GM12878 (cell line): ENCODE measurements at places on chromosomes 1 and 21.

DNA sequence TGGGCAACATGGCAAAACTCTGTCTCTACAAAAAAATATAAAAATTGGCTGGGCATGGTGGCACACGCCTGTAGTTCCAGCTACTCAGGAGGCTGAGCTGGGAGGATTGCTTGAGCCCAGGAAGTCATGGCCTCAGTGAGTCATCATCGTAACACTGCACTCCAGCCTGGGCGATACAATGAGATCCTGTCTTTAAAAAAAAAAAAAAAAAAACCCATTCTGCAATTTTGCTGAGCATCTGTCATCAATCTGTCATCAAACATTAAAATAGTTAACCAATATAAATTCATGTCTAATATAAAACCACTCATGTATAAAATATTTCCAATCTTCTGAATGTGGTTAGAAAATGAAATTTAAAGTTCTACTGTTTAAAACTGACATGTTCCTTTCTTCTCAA is 56.9 kb downstream of the LPAR3 start:
- DNase-seq = no peak

GRCh38 chr21:42763581-42764442 is 110.4 kb downstream of the PDE9A start:
- DNase-seq = no peak

DNA sequence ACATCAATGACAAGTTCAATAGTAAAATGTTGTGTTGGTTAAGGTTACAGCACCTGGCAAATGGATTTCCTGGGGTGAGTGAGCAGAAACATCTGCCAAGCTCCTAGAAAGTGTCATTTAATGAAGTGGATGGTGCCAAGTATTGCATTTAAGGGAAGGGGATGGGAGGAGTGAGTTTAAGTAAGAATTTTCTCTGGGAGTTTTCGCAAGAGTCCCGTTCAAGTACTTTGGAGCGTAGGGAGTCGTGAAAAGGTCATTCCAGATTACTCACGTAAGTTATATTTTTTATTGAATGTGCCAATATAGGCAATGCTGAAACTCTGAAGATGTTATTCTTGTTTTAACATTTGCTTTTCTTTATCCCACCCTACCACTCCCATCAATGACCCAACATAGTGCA is 117.4 kb upstream of the RAB3GAP2 start:
- no peak for DNase-seq

- no peak for DNase-seq
Observed at GRCh38 chr1:1782399-1783221, 4.3 kb upstream of the NADK start.

DNA sequence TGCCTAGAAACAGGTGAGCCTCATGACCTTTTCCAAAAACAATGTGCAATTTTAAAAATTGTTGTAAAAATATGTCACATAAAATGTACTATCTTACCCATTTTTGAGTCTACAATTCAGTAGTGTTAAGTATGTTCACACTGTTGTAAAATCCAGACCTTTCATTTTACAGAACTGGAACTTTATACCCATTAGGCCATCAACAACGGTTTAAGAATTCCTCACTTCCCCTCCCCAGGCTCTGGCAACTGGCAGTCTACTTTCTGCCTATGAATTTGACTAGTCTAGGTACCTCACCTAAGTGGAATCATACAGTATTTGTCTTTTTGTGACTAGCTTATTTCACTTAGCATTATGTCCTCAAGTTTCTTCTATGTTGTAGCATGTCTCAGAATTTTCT is 8.6 kb downstream of the CTSE start:
- no peak for DNase-seq

DNA sequence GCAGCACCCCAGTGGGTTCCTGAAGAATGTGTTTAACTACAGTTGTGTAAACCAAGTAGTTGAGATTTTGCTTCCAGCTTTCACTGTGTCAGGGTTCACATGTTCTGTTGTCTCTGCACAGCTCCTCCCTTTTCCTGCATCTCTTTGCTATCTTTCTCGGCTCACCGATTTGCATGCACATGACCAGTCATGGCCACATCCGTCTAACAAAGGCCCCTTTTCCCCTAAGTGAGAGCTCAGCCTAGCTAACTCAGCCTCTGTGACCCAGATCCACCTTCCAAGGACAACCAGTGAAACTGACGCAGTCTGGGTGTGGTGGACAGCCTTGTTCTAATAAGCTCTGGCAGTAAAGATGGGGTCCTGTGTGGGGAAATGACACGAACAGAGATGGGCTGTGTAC is 101.1 kb downstream of the ZP4 start:
- DNase-seq = no peak

DNA sequence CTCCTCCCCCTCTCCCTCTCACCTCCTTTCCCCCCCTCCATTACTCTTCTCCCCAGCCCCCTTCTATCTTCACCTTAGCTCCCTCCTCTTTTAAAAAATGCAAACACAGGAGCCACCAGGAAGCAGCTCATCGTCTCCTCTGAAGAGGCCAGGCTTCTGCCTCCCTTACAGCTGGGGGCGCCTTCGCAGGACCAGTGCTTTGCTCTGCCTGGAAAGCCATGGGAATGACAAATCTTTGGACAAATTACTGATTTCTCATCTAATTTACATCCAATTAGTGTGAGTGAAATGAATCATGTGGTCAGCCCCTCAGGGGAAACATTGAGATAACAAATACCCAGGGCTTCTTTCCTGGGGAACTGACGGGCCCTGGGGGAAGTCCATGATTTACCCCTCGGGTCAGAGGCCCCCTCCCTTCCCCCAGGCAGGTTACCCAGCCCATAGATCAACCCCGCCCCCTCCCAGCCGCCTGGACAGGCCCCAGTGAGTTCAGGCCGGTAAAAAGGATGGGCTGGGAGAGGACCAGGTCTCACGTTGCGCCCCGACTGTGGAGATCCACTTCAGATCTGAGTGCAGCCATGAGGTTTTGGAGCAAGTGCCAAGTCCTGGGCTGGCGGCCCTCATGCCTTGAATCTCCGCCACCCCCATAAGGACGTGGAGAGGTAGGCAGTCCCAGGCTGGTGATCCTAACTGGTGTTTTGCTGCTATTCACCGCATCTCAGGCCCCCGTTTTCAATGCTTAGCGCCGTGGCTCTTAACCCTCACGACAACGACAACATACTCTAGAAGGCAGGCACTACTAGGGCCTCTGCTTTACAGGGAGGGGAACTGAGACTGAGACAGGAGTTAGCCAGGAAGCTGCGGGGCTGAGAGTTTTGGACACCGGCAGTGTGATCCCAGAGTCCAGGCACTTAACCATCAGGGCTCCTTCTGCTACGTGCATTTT is 300.8 kb downstream of the RRAGC start:
- peak; percentile 38 for DNase-seq

GRCh38 chr1:89725011-89725370 is 92.1 kb downstream of the LRRC8C start:
- DNase-seq = no peak

DNA sequence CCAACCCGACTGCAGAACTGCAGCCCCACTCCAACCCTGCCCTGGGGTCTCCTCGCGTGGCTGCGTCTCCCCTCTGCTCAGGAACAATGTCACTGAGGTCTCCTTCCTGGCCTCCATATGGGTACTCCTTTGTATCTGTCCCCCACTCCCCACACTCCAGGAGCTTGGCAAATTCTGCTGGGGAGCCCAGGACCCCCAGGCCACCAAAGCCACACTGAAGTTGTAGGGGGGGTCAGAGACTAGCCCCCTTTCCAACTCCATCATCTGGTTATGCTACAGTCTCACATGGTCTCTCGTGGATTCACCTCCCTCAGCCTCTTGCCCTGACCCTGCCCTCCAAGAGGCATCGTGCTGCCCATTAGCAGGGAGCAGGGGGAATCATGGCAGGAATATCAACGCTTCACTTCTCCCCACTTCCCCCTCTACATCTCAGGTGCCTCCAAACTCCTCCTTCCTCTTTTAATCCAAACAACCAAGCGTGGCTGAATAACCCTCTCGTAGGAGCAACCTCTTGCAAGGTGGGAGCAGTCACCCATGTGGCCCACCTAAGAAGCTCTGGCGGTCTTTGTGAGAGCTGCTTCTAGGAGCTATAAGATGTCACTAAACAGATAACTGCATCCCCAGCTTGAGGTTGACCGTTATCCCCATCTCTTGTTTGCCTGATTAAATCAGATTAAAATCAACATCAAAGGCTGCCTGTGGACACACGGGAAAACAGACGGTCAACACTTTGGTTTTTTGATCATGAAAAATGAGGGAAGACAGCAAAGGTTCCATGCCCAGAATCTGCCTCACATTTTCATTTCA is 86.4 kb downstream of the MIS18A start:
- no peak for DNase-seq

- DNase-seq = no peak
Observed at GRCh38 chr1:45643978-45644377, 20.1 kb upstream of the CCDC17 start.

- no peak for DNase-seq
Observed at GRCh38 chr1:241553886-241554592, 21.9 kb downstream of the KMO start.

DNA sequence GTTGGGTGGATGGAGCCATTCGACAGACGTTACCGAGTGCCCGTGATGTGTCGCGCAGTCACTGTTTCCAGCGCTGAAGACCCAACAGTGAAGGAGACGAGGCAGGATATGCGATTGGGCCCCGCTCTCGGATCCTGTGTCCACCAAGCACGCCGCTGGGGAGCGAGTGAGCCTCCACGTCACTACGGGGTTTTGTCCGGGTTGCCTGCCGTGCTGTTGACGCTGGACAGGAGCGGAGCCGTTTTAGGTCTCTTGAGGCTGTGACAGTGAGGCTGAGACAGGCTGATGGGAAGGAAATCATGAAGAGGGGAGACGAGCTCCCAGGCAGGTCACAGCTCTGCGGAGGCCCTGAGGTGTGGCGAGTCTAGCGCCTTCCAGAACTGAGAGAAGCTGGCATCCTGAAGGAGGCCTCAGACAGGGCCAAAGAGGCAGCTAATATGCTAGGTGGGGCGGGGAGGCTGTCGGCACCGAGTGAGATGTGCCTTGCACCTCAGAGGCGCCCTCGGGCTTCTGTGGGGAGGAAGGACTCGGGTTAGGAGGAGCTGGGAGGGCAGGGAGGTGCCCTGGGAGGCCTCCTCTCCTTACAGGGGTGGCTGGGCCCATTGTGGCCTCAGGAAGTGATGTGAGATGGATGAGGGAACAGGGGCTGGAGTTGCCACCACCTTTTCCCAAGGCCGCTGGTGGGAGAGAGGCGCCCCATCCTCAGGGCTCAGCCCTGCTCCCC is 196.0 kb upstream of the TMEM51 start:
- DNase-seq = no peak

DNA sequence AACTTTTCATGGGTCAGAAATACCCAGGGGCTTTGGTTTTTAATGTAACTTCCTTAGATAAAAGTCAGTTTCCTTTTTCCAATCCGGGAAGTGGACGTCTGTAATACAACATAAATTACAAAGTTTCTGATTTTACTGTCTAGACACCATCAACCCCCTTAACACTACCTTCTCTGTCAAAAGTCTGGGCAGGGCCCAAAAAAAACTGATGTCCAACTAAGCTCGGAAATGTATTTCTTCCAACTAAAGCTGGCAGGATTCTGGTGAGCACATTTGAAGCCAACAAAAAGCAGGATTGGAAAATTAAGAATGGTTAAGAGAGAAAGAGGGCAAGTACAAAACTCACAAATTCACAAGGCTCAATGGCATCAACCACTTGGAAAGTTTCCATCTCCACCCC is 24.3 kb downstream of the DDAH1 start:
- DNase-seq = no peak

DNA sequence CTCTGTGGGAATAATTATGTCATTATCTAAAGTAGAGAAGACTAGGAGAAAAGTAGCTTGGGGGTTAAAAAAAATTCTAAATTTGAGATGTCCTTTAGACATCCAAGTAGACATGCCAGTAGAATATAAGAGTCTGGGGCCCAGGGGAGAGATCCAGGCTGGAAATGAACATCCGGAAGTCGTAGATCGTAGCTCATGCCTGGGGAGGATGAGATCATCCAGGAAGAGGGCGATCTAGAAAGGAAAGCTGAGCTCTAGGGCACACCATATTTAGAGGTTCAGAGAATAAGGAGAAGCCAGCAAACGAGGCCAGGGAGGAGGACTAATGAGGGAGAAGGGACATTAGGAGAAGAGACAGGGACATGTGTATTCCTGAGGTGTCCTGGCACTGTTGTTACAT is 12.2 kb downstream of the NGF start:
- DNase-seq = no peak

GRCh38 chr1:115069659-115070308 is 19.5 kb downstream of the TSPAN2 start:
- no peak for DNase-seq

DNA sequence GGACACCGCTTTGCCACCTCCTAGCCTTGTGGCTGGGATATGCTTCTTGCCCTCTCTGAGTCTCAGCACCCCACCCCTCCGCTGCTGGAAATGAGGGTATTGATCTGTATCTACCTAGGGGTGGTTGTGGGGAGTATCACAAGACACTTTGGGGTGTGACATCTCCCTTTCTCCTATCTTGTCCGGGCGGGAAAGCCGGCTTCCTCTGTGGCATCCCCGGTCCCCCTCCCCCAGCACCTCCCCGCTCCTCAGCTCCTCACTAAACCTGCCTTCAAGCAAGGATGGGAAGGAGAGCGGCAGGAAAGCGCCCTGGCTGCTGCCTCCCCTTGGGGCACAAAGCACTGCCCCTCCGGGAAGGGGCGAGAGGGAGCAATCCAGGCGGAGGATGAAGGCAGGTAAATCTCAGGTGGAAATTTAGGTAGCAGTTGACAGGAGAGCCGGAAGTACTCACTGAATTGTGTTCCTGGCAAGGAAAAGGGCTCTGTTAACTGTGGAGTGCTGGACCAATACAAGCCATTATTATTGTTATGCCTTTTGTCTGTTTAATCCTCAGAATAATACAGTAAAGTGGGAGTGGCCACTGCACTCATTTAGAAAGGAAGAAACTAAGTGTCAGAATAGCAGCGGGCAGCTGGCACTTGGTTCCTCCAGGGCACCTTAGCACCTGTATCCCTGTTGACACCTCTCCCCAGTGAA is 49.0 kb upstream of the LRP8 start:
- DNase-seq = no peak

DNA sequence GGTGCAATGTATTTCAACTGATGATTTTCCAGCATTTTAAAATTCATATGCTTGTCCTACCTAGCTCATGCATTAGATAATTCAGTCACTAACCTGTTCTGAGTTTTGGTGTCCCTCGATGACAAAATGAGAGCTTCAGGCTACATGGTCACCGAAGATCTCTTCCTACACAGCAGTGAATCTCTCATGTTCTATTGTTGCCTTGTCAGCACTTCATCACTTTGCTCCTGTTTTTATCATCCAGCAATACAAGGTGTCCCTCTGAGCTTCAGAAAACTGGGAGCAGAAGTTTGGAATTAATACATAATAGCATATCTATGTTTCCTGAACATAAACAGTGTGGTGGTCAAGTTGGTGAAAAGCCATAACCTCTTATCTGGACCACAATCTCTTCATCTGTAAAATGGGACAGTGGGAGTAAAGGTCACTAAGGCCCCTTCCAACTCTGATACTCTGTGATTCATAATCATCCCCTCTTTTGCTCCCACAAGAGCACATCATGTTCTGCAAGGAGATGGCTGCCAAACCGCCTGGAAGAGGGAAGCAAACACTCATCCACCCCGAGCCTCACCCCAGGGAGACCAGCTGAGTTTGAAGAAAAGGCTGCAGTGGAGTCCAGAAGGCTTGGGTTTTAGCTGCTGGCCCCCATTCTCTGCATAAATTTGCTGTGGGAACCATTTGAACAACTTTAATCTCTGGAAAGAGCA is 137.9 kb upstream of the F3 start:
- DNase-seq = no peak
